Activated T-cell treated with anti-CD3 and anti-CD28 coated beads, Interleukin-2, amount 50 U/mL, for 48 hours (primary cell): ENCODE measurements at places on chromosomes 4 and X.

DNA sequence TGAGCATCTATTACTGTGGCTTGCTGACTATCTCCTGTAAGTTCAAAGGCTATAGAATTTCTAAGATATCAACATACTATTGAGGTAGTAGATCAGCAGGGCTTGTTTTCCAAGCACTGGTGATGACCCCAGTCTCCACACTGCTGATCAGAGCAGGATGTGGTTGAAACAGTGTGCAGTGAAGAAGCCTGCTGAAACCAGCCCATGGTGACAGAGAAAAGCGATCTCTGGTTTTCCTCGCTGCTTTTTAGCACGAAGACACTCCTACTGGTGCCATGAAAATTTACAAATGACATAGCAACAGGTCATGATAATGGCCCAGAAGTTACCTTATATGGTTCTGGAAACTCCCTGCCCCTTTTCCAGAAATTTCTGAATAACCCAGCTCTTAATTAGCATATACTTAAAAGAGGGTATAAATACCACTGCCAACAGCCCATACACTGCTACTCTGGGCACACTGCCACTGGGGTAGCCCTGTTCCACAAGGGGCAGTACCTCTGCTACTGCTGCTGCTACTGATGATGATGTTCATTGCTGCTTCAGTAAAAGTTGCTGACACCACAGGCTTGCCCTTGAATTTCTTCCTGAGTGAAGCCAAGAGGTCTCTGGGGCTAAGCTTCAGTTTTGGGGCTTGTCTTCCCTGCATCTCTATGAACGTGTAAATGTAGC is 1689.5 kb upstream of the PCDH10 start:
- no peak for DNase-seq

- DNase-seq = peak; percentile 68
Observed at GRCh38 chr4:149980941-149981340, 97.3 kb upstream of the DCLK2 start.

- DNase-seq = no peak
Observed at GRCh38 chrX:152960115-152960514, 33.8 kb downstream of the PNMA5 start.

DNA sequence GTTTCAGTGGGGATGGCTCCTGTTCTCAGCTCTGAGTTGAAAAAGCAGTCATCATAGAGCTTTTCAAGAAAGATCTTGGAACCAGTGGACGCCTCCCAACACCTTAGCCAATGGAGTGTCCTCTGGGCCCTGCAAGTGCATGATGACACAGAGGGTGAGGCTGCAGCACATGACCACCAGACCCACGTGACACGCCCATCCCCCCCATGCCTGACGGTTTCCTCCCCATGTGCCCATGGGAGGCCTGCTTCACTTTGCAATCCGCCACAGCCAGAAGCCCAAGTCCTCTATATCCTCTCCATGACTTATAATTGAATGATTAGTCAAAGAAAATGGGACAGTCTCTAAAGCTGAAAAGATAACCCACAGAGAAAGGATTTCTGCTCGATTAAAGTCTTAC is 187.0 kb downstream of the AFAP1 start:
- no peak for DNase-seq

DNA sequence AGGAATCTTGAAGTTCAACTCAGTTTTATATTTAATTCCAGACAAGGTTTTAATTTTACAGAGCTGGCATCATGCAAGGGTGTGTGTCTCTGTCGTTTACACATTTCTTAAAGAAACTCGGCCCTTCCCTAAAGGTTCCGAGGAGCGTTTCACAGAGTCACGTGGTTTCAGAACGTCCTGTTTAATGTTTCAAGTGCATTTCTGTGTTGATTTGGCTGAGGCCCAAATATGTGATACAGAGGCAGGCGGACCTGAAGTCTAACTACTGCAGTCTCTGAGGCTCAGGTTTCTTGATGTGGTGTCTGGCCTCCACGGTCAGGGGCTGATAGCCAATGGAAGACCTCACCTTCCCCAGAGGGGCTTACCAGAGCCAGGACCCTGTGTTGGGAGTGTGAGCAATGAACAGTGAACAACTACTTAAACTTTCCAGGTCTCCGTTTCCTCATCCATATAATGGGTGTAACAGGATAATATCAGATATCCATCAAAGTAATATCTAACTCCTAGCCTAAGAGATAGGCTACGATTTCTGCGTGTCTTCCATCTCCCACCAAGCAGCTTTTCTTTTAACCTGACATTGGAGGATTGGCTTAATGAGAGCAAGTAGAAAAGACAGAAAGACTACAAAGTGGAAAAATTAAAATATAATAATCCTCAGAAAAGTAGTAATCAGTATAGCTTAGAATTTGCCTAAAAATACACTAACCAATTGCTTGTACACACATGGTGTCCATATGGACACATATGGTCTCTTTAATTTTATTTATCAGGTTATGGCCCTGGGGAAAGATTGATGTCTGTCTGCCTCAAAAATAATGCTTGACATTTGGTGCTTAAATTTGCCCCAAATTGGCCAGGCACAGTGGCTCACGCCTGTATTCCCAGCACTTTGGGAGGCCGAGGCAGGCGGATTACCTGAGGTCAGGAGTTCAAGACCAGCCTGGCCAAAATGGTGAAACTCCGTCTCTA is 50.0 kb upstream of the TRIM2 start:
- DNase-seq = no peak

GRCh38 chrX:110004215-110004614 is 1.3 kb downstream of the TMEM164 start:
- DNase-seq = no peak

DNA sequence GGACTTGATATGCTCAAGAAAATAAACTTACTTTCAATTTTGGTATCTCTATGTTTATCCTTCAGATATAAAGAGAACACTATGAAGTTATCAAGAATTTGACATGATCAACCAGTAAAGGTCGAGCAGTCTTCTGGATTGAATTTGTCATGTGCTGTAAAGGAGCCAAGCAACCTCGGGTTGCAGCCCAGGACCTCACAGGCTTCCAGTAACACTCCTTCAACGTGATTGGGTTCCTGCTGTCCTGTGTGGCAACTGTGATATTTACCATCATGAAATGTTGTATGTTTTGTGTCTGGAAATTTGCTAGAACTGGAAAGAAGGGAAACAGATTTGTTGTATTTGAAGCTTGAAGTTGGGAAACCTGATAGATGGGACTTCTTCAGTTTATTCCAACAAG is 52.0 kb upstream of the UGT2B7 start:
- no peak for DNase-seq

DNA sequence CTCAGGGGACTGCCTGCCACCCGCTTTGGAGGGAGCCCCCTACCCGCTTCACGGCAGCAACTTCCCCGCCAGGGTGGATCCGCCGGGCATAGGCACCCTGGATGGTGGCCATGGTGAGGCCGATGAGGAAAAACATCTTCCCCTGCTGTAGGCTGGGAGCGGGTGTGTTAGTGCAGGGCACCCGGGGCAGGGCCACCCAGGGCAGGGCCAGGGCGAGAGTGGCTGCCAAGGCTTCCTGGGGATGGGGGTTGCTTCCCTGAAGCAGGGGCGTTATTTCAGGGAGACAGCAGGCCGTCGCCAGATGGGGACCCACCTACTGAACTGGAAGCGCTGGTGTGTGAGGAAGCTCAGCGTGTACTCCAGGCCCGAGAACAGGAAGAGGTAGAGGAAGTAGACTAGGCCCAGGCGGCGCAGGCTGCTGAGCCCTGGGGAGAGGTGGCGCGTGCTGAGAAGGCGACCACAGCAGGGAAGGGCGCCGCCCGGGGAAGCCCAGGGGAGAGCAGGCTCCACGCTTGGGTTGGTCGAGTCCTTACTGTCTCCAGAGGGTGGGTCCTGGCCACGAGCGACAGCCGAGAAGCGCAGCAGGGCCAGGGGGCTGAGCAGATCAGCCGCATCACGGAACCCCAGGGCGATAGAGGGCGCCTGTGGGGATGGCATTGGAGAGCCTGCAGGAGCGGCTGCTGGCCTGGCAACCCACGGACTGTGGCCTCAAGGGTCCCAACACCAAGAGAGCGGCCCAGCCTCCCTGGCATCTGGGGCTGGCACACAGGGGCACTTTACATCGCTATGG is 31.5 kb downstream of the NOP14 start:
- DNase-seq = peak; percentile 66

DNA sequence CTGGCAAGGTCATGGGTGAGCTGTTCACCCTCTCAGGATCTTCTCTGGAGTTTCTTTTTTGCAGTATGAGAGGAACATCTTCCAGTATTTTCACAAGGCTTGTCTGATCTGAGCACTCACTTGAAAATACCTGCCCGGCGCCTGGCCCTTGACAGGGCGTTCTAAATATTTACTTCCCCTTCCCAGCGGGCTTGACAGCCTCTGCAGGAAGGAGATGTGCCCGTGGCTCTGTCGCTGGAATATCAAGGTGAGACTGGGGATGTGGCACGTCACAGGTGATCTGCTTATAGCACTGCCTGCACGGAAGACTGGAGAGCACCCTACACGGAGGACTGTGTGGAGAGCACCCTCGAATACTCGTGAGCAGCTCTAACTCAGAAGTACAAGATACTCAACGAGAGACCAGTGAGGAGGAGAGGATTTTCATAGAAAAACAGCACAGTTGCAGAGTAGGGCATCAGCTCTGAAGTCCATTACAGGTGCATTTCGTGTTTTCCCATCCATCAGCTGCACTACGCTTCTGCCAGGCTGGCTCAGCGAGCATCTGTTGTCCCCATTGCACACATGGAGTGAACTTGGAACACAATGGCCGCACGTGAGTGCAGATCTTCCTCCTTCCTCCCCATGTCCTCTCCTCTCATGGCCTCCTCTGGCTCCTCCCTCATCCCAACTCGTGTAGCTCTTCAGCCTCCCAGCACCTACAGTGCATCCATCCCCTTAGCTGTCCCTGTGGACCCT is 32.1 kb downstream of the ZBTB49 start:
- DNase-seq = no peak

DNA sequence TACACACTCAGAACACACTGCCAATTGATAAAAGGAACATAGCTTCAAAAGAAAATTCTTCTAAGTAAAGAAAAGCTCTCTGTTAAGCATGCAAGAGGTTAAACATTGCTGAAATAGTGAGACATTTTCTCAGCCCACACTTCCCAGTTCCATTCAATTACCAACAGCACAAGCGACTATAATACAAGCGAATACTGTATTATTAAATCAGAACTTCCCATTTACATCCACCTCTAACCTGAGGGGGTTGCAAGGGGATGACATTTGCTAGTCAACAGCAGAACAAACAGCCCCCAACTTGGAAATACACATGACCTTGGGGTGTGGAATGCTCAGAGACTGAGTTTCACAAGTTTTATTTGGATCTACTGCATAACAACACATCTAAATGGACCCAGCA is 1.1 kb downstream of the FSTL5 start:
- DNase-seq = no peak

GRCh38 chrX:110741213-110741796 is 54.3 kb downstream of the CHRDL1 start:
- no peak for DNase-seq

DNA sequence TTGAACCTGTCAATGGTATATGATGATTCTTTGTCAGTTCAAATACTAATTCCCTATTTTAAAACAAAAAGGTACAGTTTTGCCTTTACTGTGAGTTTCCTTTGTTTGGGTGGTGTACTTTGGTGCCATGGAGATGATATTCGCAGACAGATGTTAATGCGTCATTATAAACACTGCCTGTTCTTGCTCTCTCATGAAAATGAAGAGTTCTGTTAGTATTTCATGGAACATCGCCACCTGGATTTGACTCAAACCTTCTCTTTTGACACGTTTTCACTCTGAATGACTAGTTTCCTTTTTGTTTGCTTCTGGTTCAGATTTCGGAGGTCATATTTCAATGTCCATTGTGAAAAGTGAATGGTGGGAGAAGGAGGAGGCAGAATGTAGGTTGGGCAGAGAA is 6.9 kb upstream of the CTSO start:
- DNase-seq = no peak

- DNase-seq = no peak
Observed at GRCh38 chr4:172927096-172927814, 241.4 kb upstream of the GALNT7 start.

DNA sequence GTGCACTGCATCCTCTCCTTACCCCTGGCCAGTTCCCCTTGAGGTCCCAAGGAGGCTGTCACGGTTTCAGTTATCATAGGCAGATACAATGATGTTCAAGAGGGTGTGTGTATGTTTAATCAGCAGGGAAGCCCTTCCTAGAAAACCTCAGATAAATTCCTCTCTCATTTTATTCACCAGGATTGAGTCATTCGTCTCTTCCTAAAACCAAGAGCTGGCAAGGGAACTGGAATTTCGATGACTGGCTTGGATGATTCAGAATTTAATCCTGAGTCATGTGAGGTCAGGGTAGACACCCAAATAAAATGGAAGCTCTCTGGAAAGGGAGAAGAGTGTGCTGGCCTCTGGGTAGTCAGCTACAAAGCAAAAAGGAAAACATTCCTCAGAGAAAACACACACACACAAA is 106.2 kb upstream of the RAPGEF2 start:
- no peak for DNase-seq

DNA sequence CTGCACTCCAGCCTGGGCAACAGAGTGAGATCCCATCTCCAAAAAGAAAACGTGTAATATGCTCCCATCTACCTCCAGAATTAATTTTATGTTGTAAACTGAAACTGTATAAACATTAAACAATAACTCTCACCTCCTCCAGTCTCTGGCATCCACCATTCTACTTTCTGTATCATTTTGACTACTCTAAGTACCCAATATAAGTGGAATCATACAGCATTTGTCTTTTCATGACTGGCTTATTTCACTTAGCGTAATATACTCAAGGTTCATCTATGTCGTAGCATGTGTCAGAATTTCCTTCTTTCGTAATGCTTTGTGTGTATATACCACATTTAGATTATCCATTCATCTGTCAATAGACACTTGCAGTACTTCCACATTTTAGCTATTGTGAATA is 20.6 kb downstream of the F8 start:
- no peak for DNase-seq

- DNase-seq = no peak
Observed at GRCh38 chr4:39466747-39467146, 7.9 kb downstream of the LIAS start.

- no peak for DNase-seq
Observed at GRCh38 chr4:126955292-126956183, 677.2 kb upstream of the INTU start.

DNA sequence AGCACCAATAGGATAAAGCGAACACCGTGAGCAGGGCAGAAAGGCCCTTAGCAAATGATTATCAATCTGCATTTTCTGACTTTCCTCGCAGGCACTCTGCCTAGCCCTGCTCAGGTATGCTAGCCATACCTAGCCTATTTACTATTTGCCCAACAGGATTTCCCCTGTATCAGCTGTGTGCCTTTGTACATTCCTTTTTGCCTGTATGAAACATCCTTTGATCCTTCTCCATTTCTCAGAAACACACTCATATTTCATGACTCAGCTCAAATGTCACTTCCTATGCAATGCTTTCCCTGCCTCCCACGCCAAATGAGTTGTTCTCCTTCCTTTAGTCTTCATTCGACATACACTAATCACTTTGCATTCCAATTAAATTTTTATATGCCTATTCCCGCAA is 37.2 kb downstream of the PCDH7 start:
- no peak for DNase-seq

- no peak for DNase-seq
Observed at GRCh38 chr4:185744946-185745345, 67.0 kb downstream of the SORBS2 start.

GRCh38 chrX:19990151-19990555 is 708 bp downstream of the BCLAF3 start:
- no peak for DNase-seq

- no peak for DNase-seq
Observed at GRCh38 chrX:21255032-21255618, 119.1 kb upstream of the CNKSR2 start.
